PC-3 (cell line): ENCODE measurements at places on chromosomes 6 and 20. TPM values are rescaled to one million over a fixed set of nuclear protein-coding genes. Genes with fewer than 3 reads are reported as not detected.

The LINC00237 gene
- not detected in 2 replicates for total RNA-seq

The XKR7 gene
- total RNA-seq: not detected in 2 replicates

The VGLL2 gene
- total RNA-seq: not detected in 2 replicates

The THBD gene
- 3.1 and 4.5 TPM in 2 replicates for total RNA-seq

The CD40 gene
- total RNA-seq: 4.6 and 5.0 TPM in 2 replicates

The LRRC73 gene
- 0.22 and 0.75 TPM in 2 replicates for total RNA-seq

The AVP gene
- not detected in 2 replicates for total RNA-seq

The ZFP57 gene
- not detected in 2 replicates for total RNA-seq

The ULBP1 gene
- 0.86 and 0.87 TPM in 2 replicates for total RNA-seq

The SPATS1 gene
- total RNA-seq: not detected in 2 replicates

The TBC1D32 gene
- total RNA-seq: 2.7 and 5.4 TPM in 2 replicates

DNA sequence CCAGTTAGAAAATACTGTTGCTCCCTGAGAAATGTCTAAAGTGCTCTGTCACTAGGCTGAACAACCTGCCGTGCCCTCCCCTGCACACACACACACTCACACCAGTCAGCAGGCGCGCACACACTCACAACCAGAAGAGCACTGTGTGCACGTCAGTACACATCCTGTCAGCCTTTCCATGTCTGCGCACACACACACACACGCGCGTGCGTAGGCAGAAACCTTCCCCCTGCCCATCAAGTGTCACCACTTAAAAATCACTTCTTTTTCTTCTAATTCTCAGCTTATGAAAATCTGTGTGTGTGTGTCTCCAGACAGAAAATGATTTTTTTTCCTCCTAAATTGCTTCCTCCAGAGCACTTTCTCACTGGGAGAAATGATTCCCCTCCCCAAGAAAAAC, 100.3 kb downstream of the EDN3 start:
- no peak for DNase-seq
- H3K4me1 ChIP-seq: no peaks in the 10 kb centered on the region
- no peak overlapping the region for H3K4me3 ChIP-seq
- H3K27me3 ChIP-seq: peaks cover 99% of the 10 kb centered on the region
- no peak overlapping the region for H3K27ac ChIP-seq

DNA sequence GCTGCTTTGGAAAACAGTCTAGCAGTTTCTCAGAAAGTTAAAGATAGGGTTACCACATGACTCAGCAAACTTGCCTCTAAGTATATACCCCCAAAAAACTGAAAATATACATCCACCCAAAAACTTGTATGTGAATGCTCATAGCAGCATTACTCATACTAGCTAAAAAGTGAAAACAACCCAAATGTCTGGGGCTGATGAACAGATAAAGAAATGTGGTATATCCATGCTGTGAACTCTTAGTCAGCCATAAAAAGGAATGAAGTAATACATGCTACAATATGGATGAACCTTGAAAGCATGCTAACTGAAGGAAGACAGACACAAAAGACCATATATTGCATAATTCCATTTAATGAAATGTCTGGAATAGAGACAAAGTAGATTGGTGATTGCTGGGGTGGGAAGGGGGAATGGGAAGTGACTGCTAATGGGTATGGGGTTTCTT, 79.9 kb upstream of the GLP1R start:
- H3K4me3 ChIP-seq: no peak overlapping the region

DNA sequence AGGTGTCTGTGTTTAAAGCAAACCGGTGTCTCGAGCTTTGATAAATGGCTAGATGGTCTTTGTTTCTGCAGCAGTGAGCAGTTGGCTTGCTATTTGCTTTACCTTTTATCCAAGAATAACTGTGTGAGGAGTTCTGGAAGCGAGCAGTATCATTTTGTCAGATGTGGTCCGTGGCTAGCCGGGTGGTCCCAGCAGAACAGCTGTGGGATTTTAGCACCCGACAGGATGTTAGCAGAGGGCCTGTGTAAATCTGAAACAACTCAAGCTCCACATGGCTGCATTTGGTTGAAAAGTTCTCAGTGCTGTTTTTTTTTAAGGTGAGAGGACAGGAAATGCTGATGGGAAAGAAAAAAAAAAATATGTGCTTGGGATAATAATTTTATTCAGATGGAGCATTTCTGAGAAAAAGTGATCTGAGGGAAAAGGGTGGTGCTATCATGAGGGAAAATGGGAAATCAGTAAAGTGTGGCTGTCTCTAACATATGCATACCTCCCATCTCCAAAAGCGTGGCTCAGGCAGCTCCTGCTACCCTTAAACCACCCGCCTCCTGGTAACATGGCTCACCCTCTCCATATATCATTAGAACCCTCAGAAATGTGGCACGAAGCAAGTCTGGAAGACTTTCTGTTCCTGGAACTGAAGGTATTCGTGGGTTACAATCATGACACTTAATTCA, 215.4 kb downstream of the TSHZ2 start:
- no peaks in the 10 kb centered on the region for H3K4me1 ChIP-seq
- DNase-seq: no peak
- no peak overlapping the region for H3K4me3 ChIP-seq

GRCh38 chr20:62651285-62652021, 9.2 kb downstream of the SLCO4A1 start:
- 0 out of 2 replicates have a peak overlapping the region, but pooled peaks have one; percentile 0 for H3K4me3 ChIP-seq
- peak overlapping the region; percentile 52 for H3K27ac ChIP-seq
- no peak for DNase-seq
- peaks cover 76% of the 10 kb centered on the region for H3K36me3 ChIP-seq

DNA sequence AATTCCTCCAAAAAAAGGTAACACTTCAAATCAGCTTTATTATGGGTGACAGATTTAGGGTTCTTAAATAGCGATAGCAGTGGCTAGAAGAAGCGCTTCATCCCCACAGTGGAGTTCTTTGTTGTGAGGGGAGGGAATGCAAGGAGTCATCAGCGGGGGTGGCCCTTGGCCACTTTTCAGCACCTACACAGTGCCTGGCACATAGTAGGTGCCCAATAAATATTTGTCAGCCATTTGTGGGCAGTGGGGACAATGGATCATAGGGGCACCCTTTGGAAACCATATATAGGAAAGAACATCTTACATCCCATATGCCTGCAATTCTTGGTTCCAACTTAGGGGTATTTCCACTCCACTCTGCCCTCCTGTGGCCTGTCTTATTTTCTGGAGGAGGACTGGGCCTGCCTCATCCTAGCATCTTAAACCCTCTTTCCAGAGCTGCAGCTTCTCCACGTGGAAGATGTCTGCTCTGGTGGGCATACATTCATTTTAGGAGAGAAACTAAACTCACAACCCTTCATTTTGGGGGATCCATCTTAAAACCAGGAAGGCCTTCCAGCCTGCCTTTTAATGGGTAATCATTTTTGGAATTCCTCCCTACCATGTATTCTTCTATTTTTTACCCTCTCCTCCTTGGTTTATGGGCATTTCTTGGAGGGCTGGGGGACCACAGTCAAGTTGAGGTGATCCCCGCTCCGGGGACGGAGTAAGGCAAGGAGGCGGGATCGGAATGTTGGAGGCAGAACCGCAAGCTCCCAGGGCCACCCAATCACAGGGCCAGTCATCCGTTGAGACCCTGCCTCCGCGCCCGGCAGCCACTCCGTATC, 2.6 kb upstream of the GPSM3 start:
- peak; percentile 58 for DNase-seq
- peak overlapping the region; percentile 65 for H3K27ac ChIP-seq
- H3K4me3 ChIP-seq: peak overlapping the region; percentile 72

DNA sequence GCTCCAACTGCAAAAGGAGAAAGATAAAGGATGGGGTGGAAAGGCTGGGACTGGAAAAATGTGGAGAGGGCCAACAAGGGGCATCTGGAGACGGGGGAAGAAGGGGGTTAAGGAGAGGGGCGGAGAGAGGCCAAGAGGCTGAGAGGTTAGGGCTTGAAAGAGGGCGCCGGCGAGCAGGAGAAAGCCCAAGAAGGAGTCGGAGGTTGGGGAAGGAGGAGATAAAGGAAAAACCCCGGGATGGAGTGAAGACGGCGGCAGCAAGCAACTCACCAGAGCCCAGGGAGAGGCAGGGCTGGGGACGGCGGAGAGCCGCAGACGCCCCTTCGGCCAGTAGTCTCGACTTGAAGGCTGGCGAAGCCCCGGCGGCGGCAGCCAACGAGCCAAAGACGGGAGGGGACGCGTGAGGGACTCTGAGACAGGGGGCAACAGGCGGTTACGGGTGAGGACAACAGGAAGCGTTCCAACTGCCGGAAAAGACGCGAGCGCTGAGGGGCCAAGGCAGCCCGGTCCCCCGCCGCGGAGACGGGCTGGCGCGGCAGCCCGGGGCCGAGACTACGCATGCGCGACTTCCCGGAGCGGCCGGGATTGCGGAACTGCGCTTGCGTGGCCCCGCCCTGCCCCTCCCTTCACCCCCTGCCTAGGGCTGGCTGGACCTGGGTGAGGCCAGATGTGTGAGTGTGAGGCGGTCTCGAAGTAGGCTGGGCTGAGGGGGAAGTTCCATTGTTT, at the start of gene STK38:
Gene STK38 (minus strand): TSS at position 560 of the 726 bp plus-strand sequence. CDS start 7,277 bp downstream, outside the sequence.
- H3K36me3 ChIP-seq: no peaks in the 10 kb centered on the region
- peak within 1 kb of the TSS; percentile 55 for H3K27ac ChIP-seq
- peak; percentile 89 for DNase-seq
- H3K4me1 ChIP-seq: peaks cover 34% of the 10 kb centered on the region
- H3K27me3 ChIP-seq: no peaks in the 10 kb centered on the region

GRCh38 chr6:165662041-165662748, 846 bp downstream of the PDE10A start:
- H3K4me1 ChIP-seq: peaks cover 4% of the 10 kb centered on the region; the same call in 1 of the 2 replicates
- H3K4me3 ChIP-seq: peak overlapping the region; percentile 59
- peaks cover 63% of the 10 kb centered on the region for H3K27me3 ChIP-seq
- no peak overlapping the region for H3K27ac ChIP-seq
- H3K36me3 ChIP-seq: no peaks in the 10 kb centered on the region
- no peak for DNase-seq

- H3K27me3 ChIP-seq: no peaks in the 10 kb centered on the region
- no peak for DNase-seq
Measured at GRCh38 chr6:10355115-10355702, 59.7 kb downstream of the TFAP2A start.

GRCh38 chr6:165446331-165446730, 136.9 kb upstream of the C6orf118 start:
- no peaks in the 10 kb centered on the region for H3K4me1 ChIP-seq
- H3K27ac ChIP-seq: no peak overlapping the region
- H3K36me3 ChIP-seq: no peaks in the 10 kb centered on the region

GRCh38 chr6:33172688-33173534, 19.4 kb downstream of the COL11A2 start:
- no peak overlapping the region for H3K4me3 ChIP-seq
- no peaks in the 10 kb centered on the region for H3K36me3 ChIP-seq
- no peaks in the 10 kb centered on the region for H3K4me1 ChIP-seq
- H3K27me3 ChIP-seq: no peaks in the 10 kb centered on the region
- no peak overlapping the region for H3K27ac ChIP-seq

DNA sequence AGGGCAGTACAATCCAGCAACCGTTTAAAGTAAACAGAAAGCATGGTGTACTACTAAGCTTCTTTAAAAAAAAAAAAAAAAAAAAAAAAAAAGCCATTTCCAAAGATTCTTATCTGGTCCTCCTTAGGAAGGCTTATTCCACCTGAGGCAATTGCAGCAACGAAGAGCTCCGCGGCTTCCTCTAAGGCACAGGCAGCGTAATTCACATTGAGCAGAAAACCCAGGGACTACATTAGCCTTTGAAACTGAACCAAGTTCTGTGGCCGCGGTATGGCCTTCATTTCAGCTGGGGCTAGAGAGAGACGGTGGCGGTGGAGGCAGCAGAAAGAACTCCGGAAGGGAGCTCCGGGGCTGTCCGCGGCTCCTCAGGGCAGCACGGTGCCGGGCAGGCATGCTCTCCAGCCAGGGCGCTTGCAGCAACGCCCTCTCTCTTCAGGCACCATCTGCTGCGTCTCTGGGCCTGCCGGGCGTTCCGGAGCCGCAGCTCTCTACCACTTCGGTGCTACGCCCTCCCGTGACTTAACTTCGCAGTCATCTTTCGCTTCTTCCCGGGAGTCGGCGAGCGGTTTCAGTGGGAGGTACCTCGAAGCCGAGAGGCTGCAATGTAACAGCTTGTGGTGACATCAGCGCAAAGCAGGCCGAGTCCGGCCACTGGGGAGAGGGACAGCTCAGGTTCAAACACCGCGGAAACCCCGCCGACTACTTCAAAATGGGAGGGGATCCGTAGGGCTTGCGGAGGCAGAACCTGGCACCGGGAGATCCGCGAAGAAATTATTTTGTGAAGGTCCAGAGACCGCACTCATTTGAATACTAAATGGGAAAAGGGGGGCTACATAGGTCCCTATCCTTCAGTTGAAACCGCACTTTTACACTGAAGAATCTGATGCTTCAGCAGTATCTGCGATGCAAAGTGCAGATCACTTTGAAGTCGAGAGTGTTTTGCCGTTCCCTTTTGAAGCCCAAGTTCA, 100.0 kb downstream of the DST start:
- H3K27me3 ChIP-seq: no peaks in the 10 kb centered on the region
- no peaks in the 10 kb centered on the region for H3K36me3 ChIP-seq
- H3K27ac ChIP-seq: peak overlapping the region; percentile 91
- H3K4me1 ChIP-seq: peaks cover 49% of the 10 kb centered on the region
- peak overlapping the region; percentile 77 for H3K4me3 ChIP-seq

GRCh38 chr20:51353491-51353890, 189.0 kb downstream of the NFATC2 start:
- no peaks in the 10 kb centered on the region for H3K27me3 ChIP-seq
- no peak overlapping the region for H3K4me3 ChIP-seq
- H3K36me3 ChIP-seq: no peaks in the 10 kb centered on the region
